ENCODE measurements at places on chromosomes 11 and 22.

GRCh38 chr22:44014241-44014640, 9.9 kb upstream of the PARVB start:
- no peak for DNase-seq

DNA sequence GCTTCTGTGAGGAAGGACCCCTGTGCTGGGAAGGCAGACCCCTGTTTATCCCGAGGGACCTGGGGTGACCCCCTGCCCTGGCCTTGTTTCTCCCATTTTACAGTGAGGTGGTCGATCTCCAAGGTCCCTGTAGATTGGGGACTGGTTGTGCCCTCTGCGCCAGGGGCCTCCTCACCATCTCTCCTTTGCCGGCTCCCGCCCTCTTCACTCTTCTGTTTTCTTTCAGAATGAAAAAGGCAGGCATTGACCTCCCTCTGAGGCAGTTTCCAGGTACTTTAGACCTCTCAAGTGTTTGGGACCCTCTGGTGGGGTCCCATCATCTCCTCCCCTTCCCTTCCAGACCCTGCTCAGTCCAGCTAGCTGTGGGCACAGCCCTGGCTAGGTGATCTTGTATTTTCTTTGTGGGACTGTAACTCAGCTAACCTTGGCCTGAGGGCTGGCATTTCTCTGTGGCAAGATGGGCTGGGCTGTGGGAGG, 1.5 kb downstream of the SERPINH1 start:
- DNase-seq, result no peak

DNA sequence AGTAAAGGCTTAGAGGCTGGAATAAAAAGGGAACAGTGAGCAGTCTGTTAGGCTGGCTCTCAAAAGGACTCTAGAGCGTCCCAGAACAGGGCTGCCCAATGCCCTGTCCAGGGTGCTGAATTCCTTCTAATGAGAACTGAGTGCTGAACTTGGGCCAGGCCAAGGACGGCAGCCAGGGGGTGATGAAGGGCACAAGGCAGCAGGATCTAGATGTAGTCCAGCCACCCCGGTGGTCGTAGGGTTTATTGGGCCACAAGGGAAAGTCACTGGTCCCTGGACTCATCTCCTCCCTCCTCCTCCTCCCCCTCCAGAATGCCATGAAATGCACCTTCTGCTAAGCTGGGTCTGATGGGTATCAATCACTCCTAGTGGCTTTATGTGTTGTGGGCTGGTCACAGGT, 19.2 kb downstream of the NPTXR start:
- DNase-seq, result peak; percentile 82

GRCh38 chr22:25475257-25476022, 89.0 kb upstream of the GRK3 start:
- DNase-seq, result peak; percentile 65

DNA sequence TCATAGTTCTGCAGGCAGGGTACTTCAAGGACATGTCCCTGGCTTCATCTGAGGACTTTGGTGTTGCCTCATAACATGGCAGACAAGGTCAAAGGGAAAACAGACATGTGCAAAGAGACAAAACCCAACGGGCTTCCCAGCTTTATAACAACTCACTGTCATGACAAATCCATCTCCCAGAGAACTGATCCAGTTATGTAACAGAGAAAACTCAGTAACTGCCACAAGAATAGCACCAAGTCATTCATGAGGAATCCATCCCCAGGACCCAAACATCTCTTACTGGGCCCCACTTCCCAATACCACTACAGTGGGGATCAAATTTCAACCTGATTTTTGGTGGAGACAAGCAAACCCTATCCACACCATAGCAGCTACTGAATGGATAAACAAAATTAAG, 13.0 kb downstream of the OR52N4 start:
- no peak for DNase-seq

- no peak for DNase-seq
Measured at GRCh38 chr22:44443641-44444235, 54.3 kb downstream of the RTL6 start.

DNA sequence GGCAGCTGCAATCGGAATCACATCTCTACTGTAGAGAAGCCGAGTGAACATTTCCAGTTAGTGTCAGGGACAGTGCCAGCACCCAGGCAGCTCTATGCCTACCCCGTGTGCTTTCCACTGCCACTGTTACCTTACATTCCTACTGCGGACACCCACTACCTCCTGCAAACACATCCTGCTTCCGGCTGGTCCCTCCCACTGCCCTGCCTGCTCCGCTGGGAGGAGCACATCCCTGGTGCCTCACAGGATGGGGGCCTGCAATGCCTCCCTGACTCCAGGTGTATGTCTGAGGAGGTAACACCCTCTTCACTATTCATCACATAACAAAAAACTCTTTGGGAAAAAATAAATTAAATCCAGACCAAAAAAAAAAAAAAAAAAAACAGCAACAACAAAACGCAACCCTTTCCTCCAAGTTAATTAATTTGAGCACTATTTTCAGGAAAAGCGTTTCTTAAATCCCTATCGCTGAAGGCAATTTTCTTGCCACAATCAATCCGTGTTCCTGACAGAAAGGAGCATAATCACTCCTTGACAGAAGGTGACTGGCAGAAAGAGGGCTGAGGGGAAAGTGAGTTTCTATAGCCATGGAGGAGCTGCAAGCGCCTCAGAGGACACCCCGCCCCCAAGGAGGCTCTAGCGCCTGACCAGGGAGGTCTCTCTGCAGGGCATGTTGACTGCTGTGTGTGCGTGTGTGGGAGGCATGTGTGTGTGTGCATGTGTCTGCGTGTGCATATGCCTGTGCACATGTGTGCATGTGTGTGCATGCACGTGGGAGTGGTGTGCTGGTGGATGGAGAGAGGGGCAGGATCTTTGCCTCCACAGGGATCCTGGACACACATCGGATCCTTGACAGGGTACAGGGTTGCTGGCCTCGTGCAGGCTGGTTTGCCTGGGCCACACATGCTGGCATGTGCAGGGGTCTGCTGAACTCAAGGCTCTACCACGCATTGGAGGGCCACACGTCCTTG, 134.8 kb upstream of the NTM start:
- DNase-seq, result no peak

GRCh38 chr11:122556605-122557004, 98.9 kb upstream of the UBASH3B start:
- DNase-seq, result peak; percentile 25

- DNase-seq, result peak; percentile 88
Measured at GRCh38 chr11:6646071-6646470, 9.5 kb downstream of the DCHS1 start.

DNA sequence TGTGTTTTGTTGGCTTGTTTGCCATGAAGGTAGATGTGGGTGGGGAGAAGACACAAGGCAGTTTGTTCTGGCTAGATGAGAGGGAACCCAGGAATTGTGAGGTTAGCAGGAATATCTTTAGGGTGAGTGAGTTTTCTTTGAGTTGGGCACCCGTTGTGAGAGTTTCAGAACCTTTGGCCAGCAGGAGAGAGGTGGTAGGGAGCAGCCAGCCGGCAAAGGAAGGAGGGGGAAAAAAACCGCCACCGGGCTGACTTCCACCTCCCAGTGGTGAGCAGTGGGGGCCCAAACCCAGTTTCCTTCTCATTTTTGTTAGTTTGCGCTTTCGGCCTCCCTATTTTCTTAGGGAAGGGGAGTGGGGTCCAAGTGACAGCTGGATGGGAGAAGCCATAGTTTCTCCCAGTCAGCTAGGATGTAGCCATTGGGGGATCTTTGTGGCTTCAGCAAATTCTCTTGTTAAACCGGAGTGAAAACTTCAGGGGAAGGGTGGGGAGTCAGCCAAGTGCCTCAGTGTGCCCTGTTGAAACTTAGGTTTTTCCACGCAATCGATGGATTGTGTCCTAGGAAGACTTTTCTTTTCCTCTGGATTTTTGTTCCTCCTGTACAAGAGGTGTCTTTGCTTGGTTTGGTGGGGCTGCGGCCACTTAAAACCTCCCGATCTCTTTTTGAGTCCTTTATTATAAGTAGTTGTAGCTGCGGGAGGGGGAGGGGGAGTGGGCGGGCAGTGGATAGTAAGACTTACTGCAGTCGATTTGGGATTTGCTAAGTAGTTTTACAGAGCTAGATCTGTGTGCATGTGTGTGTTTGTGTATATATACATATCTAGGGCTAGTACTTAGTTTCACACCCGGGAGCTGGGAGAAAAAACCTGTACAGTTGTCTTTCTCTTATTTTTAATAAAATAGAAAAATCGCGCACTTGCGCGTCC, 1.1 kb upstream of the GCAT start:
- DNase-seq, result peak; percentile 58

DNA sequence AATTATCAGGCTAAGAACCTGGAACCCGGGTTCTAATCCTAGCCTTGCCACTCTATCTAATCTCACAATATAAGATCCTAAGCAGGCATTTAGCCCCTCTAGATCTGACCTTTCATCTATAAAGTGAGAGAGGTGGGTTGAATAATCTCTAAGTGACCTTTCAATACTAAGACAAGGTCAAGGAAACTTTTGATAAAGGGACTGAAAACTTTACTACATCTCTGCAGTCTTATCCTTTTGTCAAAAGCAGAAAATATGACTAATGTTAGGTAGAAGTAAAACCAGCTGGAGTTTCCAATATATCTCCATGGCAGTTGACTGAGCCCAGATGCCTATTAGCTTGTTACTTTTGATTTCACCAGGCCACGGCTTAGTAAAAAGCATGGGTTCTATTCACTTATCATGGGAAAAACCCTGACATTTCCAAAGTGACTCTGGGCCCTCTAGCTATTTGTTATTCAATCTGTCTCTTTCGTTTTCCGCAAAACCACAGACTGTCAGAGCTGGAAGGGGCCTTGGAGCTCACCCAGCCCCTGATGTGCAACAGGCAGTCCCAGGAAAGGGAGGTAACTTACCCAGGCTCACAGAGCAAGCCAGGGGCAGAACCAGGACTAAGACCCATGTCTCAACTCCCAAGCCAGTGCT, 75.8 kb downstream of the RAB30 start:
- peak; percentile 65 for DNase-seq

- no peak for DNase-seq
Measured at GRCh38 chr22:42714308-42714707, 6.4 kb downstream of the A4GALT start.

DNA sequence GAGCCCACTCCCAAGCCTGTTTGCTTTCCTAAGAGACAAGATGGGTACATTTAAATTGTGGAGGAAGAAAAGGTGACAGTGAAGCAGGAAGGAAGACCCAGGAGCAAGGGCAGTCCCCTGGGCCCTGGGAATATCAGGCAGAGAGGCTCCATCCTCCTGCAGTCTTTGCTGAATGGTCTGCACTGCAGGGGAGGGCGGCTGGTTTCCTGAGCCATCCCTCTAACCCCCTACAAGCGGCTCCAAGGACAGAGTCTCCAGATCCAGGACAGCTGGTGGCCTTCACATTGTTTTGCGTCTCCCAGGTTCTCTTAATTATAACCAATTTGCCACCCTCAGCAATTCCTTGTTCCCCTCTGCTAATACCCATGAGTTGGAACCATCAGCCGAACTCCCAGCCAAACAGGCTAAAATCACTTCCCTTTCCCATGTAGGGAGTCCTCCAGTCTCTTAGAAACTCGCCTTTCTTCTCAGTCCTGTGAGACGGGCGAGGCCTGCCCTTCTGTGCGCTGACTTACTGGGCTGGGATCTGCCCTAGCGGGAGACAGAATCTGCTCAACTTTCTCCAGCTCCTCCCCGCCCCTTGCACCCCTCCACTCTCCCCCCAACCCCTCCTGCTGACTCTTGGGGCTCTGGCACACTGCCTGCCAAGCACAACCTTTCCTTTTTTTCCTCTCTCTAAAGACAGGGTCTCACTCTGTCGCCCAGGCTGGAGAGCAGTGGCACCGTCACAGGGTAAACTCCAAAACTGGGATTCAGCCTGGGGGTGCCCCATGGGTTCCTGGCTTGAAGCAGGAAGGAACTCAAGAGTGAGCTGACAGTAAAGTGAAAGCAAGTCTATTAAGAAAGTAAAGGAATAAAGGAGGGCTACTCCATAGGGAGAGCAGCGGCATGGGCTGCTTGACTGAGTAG, 53.4 kb upstream of the EMID1 start:
- DNase-seq, result peak; percentile 16

DNA sequence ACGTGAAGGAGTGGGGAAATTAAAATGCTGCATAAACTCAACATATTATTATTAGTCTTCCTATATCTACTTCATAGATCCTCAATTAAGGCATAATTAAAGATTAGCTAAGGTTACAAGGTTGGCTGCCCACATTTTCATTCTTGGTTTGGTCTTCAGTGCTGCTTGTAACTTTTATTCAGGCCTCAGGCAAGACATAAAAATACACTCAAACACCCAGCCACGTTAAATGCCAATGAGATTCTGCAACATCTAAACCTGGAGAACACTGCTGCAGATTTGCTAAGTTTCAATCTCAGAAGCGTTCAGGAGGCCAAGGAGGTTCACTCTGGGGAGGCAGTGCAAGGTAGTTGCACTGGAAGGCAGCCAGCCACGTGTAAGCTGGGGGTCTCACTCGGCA, 358.7 kb upstream of the NARS2 start:
- DNase-seq, result no peak

DNA sequence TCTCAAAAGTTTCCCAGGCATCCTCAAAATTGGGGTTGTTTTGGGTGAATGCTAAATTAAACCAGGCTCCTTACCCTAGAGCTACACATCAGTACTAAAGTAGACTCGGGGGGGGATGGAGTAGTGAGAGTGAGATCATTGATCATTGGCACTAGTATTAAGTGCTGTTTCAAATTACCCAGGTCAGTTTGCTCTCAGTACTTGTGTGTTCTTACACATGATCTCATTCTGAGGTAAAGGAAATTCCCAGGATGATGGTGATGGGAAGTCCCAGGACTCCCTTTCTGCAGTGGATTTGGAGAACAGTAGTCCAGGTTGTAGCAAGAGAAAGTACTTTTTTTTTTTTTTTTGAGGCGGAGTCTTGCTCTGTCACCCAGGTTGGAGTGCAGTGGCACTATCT, 12.5 kb downstream of the RBM4 start:
- DNase-seq, result peak; percentile 26

DNA sequence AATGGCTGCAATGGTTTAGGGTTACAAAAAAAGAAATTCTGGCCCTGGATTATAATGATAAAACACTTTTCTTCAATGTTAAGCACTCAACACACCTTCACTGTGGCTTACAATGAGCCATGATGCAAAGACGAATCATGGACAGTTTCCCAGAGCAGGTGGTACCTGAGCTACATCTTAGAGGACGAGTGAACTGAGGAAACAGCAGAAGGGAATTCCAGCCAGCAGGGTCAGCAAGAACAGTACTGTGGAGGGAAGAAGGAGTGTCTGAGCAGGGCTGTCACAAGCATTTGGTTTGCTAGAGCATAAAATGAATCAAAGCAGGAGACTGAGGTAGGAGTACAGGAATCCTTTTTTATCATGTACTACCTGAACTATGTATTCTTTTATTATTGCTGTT, 332.8 kb upstream of the C11orf87 start:
- DNase-seq, result no peak

GRCh38 chr11:45031912-45032519, 81.3 kb upstream of the TP53I11 start:
- DNase-seq, result no peak

DNA sequence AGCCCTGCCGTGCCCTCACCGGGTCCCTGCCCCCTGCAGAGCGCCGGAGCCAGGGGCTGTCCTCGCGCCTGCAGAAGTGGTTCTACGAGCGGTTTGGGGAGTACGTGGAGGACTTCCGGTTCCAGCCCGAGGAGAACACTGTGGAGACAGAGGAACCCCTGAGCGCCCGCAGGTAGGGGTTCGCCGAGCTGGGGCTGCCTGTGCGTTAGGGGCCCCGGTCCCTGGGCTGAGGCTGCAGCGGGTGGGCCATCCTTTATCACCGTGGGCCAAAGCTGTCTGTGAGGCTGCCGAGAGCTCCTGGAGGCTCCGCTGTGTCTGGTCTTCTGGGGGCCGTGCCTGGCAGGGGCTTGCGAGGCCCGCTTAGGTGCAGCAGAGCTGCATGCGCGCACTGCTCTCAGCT, 42.8 kb downstream of the GRAMD4 start:
- no peak for DNase-seq
